ENCODE measurements at places on chromosomes 4 and X.

DNA sequence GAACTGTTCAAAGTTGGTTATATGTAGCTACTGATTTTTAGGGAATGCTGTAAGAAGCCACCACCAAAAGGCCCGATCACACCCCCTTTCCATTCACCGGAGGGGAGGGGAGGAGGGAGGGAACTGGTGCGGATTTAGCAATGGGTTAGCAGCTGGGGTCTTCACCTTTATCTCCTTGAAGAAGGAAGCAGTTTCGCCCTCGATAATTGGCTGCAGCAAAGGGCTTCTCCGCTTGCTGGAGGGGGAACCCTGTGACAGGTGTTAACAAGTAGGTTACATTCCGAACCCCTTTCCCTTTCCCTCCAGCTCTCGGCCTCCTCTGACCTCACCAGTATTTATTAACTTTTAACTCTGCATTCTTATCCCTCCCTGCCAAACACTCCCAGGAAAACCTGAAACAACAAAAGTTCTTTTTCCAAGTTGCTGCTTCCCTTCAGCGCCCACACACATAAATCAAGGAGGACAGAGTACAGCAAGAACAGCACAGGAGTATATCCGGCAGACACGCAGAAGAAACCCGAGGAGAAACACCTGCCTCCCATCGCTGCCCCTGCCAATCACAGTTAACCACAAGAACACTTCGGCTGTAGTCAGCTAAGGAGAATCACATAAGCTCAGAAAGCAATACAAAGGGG, 39.8 kb upstream of the NAP1L5 start:
- DNase-seq = no peak

DNA sequence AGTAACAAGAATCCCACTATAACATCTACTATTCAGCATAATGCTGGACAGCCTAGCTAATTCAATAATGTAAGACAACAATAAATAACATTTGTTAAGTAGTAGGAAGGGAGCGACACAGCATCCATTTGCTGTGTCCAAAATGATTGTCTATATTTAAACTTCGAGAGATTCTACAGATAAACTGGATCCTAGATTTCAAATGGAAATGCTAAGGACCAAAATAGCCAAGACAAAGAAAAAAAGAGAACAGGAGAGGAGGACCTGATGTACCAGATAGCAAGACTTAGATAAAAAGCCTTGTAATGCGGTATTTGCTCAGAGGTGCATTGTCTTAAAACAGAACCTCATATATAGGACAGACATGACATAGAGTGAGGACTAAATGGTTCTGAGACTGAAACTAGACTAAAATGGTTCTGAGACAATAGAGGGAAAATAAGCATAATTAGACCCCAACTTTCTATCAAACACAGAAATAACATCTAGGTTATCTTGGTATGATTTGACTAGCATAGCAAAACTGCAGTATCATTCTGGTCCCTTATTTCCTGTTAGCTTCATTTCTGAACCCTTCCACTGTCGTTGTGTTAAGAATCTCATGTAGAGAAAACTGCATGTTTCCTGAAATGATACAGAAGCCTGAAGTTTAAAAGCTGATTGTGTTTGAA, 3.8 kb downstream of the HPGDS start:
- DNase-seq = no peak

DNA sequence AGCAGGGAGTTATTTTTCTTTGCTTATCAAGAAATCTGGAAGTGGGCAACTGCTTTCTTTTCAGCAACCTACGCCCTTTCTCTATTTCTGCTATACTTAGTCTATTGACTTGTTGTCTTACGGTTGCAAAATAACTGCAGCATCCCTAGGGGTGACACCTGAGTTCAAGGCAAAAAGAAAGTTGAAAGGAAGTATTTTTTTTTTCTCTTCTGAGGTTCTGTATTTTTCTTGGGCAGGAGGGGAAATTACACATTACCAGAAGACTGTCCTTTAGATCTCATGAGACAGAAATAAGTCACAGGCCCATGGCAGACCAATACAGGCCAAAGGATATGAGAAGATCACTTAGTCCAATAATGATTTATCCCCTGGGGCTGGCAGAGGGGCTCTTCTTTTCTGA, 204.7 kb upstream of the CASK start:
- no peak for DNase-seq

DNA sequence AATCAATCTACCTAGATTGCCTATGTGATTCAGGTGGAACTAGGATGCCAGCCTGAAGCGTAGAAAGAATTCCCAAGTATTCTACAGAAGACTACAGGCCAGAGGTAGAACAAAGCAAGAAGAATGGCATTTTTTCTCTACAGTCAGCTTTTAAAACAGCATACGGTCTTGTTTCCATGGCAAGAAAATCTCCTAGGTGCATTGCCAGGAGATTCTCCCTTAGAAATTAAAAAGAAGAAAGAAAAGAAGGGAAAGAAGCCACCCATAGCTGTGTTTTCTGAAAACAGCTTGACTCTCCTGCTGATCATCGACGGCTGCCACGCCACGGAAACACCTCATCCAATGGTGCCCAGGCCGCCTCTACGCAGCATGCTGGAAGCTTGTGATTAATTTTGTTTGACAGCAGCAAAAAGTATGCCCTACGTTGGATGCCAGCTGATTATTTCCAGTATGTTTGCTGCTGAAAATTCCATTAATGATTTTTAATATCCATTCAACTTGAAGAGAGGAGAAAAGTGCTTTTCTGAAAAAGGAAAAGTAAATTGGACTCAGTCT, 24.1 kb downstream of the ANK2 start:
- DNase-seq = no peak

DNA sequence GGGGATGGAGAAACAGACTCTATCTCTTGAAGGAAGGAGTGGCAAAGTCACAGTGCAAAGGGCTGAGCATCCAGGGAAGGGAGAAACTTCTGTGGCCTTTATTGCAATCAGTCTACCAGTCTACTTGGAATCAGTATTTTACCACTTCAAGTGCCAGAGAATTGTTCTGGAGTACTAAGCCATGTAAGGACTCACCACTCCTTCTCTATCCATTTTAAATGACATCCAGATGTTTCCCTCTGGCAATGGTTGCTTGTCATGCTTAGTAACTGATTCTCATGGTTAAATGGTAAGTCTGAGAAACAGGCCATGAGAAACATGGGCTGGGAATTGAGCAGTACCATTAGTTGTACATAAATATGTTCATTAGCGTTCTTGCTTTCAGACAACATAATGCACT, 21.1 kb upstream of the SMIM10 start:
- DNase-seq = no peak

DNA sequence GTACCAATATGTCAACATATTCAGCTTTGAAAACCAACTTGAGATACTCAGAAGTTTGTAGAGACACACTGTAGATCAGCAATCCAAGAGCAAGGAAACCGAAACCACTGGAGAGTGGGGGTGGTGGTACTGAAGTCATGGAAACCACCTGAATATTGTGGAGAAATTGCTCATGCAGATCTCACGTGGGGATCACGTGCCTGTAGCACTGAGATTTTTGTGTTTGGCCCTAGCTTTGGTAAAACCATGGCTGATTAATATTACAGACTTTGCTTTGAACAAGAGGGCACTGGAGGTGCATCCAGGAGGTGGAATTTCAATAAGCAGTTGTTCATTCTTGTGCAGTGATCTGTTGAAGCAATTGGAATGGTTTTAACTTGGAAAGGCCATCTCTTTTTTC, 47.2 kb downstream of the GBA3 start:
- no peak for DNase-seq

- no peak for DNase-seq
Measured at GRCh38 chr4:14529653-14530052, 472.6 kb upstream of the CPEB2 start.

GRCh38 chrX:120304256-120304655, 7.0 kb downstream of the TMEM255A start:
- no peak for DNase-seq

DNA sequence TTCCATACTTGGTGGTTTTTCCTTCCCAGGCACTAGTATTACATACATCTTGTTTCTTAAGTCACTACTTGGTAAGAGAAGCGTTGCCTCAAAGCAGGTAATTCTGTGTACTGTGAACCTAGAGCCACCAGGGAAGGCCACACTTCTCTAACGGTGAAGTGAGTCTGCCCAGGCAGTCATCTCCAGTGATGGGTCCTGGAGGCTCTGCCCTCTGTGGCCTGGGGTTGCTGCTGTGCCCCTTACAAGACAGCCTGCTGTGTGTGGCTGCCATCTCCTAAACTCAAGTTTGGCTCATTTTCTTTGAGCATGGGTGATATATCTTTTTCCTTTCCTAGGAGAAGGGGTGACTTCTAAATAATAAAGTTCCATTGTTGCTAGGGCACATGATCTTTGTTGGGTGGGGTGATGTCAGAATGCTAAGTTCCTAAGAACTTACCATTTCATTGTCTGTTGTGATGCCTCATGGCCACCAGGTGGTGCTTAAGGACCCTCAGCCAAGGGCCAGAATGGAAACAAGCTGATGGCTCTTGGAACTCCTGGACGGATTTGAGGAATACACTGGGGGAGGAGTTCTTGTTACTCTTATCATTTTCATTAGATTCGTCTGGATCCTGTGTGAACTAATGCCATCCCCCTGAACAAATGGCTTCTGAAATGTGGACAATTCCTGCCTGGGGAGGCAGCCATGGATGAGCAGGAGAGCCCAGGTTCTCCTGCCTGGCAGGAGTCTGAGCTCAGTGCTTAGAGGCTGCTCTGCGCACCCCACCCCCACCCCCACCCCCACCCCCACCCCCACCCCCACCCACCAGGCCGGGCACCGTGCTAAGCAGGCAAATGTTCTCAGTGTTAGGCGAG, 41.1 kb upstream of the WDR1 start:
- DNase-seq = no peak

- no peak for DNase-seq
Measured at GRCh38 chrX:19707246-19707871, 180.0 kb downstream of the SH3KBP1 start.

DNA sequence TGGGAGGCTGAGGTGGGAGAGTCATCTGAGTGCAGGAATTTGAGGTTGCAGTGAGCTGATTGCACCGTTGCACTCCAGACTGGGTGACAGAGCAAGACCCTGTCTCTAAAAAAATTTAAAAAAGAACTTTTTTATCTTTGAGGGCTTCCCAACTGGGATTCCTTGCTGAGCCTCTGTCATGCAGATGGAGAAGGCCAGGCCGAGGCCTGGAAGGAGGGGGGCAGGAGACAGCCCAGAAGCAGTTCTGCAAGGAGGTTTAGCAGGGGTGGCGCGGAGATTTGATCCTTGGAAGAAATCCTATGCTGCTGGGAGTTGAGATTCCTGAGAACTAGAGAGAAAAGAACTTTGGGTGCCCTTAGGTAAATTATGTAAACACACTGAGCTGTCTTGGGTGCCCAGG, 2.5 kb upstream of the ARSD start:
- DNase-seq = no peak

GRCh38 chr4:118772081-118772766, 63.7 kb downstream of the SEC24D start:
- DNase-seq = no peak

GRCh38 chrX:113950081-113950678, 633.7 kb upstream of the HTR2C start:
- no peak for DNase-seq

- no peak for DNase-seq
Measured at GRCh38 chr4:52659722-52660261, 691 bp upstream of the USP46 start.

DNA sequence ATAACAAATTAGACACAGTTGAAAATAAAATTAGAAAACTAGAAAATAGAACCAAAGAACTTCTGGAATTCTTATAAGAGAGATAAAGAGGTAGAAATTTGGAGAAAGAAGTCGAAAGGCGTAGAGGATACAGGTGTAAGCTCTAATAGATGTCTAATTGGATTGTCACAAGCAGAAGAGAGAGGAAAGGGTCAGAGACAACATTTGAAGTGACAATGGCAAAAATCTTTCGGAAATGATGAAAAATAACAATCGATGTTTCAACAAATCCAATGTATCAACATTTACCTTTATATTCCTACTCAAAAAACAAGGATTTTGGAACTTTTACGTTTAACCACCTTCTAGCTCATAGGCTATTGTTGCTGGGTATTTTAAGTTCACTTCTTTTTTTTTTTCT, 3.8 kb downstream of the CXCL8 start:
- no peak for DNase-seq

- no peak for DNase-seq
Measured at GRCh38 chr4:132245319-132245718, 903.8 kb upstream of the PCDH10 start.

GRCh38 chr4:56804551-56804950, 16.9 kb downstream of the SPINK2 start:
- DNase-seq = no peak

- DNase-seq = peak; percentile 51
Measured at GRCh38 chr4:40576651-40577480, 52.8 kb downstream of the RBM47 start.

DNA sequence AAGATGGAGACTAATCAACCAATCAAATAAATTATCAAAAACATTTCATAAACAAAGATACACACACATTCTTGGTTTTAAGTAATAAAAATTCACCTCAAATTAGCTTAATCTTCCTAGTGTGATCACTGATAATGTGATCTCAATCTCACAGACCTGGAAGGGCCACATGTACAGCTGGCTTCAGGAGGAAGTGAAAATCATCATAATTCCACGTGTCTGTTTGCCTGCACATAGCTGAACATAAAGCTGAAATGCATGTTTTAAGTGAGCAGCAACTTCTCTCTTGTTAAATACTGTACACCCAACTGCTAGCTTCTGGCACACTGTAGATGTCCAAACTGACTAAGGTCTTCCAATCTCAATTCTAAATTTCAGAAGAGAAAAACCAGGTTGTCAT, 53.8 kb downstream of the ARHGAP6 start:
- no peak for DNase-seq

GRCh38 chr4:165345666-165346417, 18.4 kb downstream of the MSMO1 start:
- DNase-seq = no peak

GRCh38 chr4:74456056-74456744, 11.3 kb downstream of the AREG start:
- no peak for DNase-seq

- no peak for DNase-seq
Measured at GRCh38 chr4:64784125-64784524, 374.9 kb upstream of the TECRL start.

- DNase-seq = no peak
Measured at GRCh38 chrX:138765051-138765450, 53.5 kb upstream of the FGF13 start.

- no peak for DNase-seq
Measured at GRCh38 chr4:28788929-28789490, 1928.4 kb downstream of the STIM2 start.

GRCh38 chr4:98793658-98794057, 135.2 kb upstream of the TSPAN5 start:
- DNase-seq = no peak

DNA sequence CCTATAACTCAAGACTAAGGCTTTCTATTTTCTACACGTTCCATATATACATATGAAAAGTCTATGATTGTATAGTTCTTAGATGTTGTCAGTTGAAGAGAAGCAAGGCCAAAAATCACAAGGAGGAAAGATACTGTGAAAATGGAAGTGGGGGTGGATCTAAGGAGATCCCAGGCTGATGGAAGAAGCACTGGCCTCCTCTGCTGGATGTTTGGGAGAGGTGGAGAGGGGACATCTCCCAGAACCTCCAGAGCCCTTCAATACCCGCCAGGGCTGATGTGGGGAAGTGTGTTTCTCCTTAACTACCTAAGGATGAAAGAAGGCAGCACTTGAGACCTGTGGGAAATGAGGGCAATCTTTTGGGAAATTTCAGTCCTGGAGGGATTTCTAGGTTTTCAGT, 67.4 kb downstream of the RASGEF1B start:
- DNase-seq = no peak

All from BJ (cell line).